ENCODE measurements at places on chromosomes 5 and 9.

DNA sequence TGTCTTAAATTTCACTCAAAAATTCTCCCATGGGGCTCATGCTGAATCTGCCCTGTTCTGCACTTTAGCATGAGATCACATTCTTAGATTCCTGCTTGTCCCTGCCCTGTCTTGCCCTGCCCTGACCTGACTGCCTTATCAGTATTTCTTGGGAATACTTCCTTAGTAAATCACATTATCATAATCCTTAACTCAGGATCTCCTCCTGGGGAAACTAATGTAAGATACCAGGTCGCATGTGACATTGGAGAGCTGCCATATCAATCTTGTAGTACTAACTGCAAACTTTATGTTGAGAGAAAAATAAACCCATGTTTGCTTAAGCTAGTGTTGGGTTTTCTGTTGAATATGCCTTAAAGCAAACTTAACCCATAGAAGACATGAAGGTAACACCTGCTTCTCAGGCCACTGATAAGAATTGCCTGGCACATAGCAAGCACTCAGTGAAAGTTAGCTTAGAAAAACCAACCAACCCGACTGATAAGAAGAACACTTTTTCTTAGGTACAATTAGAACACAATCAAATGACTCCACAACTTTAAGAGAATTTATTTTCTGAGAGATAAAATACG lies 53.3 kb downstream of the IL33 start:
- no peak for DNase-seq

- DNase-seq = peak; percentile 95
These were observed 136.5 kb upstream of the ABCA1 start for GRCh38 chr9:105064248-105065097.

- DNase-seq = no peak
These were observed 24.1 kb upstream of the CDH9 start for GRCh38 chr5:27062451-27062850.

DNA sequence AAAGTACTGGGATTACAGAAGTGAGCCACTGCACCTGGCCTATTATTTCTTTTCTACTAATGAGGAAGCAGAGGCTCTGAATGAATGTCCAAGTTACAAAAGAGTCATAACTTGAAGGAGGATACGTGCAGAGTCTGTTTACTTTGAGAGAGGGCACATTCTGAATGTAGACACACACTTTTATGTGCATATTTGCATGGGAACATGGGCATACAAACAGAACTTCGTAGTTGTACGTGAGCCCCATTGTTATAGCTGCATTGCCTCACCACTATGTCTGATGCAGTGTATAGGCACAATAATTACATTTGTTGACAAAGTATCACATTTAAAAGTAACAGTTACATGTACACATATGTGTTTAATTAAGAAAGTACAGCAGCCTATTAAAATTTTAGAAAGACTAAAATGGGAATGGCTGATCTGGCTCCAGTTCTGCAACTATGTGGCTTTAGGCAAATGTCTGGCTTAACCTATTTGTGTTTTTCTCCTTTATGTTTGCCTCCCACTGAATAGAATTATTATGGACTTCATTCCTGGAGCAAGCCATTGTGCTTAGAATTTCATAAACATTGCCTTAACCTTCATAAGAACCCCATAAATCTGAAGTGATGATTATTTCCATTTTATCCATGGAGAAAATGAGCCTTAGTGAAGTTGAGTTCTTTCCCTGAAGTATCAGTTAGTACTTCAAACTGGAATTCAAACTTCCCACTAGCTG lies 3.0 kb upstream of the DPYSL3 start:
- no peak for DNase-seq

- no peak for DNase-seq
These were observed 8.4 kb downstream of the EEIG1 start for GRCh38 chr9:127972236-127972871.

DNA sequence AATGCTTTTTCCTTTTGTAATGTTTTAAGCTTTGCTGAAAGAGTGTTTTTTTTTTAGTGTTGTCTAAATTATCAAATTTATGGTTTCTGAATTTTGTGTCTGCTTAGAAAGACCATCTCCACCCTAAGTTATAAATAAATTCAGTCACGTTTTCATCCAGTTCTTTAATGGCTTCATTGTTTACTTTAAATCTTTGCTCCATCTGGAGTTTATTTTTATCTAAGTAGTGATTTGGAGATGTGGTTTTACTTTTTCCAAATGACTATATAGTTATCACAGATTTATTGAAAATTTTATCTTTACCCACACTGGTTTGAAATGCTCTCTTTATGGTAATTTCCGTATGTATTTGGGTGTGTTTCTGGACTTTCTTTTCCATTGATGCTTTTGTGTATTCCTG lies 577.2 kb upstream of the ZNF608 start:
- DNase-seq = no peak

DNA sequence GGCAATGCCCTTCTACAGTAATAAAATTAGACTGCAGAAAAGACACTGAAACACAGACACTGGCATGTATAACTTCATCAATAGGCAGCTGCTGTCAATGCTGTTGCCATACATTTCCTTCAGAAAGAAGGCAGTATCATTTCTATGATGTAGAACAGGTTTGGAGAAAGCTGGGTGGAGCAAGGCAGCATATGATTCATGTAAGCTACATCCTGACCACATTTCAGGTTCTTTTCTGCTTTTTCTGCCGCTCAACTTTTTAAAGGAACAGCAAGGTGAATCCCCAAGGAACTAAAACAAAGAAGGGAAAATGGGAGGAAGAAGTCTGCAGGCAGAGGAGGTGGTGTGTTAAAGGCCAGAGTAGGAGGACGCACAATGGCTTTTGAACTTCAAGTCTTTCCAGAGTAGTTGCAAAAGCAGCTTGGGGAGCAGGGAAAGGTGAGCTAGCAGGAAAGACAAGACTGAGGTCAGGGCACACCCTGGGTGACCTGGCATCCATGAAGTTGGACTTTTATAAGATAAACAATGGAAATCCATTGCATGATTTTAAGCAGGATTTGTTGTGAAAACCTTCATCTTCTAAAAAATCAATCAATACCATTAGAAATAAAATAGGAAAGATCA lies 142.1 kb downstream of the MED10 start:
- no peak for DNase-seq

GRCh38 chr5:6820851-6821479 lies 107.7 kb downstream of the TENT4A start:
- peak; percentile 38 for DNase-seq

DNA sequence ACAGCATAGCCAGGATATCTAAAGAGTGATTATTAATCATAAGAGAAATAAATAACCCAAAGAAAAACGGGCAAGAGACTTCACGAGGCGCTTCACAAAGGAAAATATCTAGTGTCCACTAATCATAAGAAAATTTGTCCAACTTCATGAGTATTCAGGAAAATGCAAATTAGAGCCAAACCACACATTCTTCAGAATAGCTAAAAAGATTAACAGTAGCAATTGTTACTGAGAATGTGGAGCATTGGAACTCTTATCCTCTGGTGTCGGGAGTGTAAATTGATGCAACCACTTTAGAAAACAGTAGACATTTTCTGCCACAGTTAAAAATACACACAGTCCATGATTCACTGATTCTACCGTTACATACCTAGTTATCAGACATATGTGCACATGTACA lies 145.7 kb downstream of the CWC27 start:
- no peak for DNase-seq

GRCh38 chr5:6633469-6634245 lies 417 bp downstream of the SRD5A1 start:
- peak; percentile 31 for DNase-seq

DNA sequence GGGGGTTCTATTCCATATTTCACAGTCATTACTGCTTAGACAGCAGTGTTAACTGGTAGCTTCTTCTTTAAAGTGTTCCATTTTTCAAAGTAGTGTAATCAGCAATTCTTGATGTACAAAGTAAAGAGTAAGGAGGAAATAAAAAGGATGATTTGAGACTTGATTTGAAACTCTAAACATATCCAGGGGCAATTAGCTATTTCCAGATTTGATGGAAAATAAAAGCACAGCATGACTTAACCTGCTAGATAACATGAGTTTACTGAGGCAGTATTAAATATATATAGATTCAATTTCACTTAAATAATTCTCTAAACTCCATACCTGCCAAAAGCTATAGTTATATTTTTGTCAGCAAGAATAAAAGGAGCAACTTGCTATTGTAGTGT lies 29.8 kb downstream of the NR2F1 start:
- DNase-seq = no peak

- DNase-seq = no peak
These were observed 99.4 kb upstream of the C9orf72 start for GRCh38 chr9:27672718-27673117.

- DNase-seq = no peak
These were observed 94.7 kb upstream of the ANKRD55 start for GRCh38 chr5:56327809-56328208.
